ENCODE measurements at places on chromosomes 12 and 14. TPM values are rescaled to one million over a fixed set of nuclear protein-coding genes. Genes with fewer than 3 reads are reported as not detected.

DNA sequence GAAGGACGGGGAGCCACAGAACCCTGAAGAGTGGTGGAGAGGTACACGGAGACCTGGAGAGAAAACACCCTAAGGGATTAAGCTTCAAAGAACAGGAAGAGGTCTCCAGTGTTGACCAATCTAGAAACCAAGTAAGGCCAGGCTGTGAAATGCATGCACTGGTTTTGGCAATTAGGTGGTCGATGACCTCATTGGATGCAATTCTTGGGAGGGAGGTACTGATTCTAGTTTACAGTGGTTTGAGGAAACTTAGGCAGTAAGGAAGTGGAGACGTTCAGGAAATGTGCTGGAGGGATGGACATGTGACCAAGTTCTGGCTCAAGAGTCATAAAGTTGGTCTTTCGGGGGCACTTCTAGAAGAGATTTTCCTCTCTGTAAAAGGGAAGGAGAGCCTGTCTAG, 91.3 kb upstream of the CEP83 start:
- no peak for DNase-seq

GRCh38 chr14:22945642-22946041, 11.2 kb downstream of the HAUS4 start:
- no peak for DNase-seq

DNA sequence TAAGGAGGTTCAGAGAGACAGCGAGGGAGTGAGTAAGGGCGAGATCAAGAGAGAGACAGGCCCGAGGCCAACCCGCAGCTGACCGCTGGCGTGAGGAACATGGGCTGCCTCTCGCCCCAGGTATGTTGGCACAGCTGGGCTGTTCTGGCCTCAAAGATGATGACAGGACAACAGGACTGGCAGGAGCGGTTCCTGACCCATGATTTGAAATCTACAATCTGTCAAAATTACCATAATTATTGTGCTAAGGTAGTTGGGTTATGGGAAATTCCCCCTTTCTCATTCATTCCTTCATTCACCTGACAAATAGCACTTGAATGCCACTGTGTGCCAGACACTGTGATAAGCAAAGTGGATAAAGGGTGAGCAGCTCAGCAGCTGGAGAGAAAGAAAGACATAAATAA, 5.1 kb upstream of the ENDOU start:
- peak; percentile 24 for DNase-seq

DNA sequence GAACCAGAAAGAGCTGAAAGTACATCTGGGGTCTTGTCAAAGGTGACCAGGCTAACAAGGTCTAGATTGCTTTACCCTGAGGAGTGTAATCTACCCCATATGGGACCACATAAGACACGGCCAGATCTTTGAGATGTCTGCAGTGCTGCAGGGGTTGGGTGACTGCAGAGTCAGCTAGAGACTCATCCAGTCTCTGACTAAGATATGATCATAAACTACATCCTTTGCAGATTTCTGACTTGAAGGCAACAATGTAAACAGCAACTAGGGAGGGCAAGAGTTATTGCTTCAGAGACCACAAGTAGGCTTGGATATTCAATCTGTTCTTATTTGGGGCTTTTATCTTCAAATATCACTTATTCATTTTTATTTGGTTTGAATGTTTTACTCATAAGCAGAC, 1080.5 kb upstream of the FOXG1 start:
- DNase-seq, result no peak

- DNase-seq, result no peak
These were observed 297.8 kb downstream of the PRKD1 start for GRCh38 chr14:29629839-29630238.

DNA sequence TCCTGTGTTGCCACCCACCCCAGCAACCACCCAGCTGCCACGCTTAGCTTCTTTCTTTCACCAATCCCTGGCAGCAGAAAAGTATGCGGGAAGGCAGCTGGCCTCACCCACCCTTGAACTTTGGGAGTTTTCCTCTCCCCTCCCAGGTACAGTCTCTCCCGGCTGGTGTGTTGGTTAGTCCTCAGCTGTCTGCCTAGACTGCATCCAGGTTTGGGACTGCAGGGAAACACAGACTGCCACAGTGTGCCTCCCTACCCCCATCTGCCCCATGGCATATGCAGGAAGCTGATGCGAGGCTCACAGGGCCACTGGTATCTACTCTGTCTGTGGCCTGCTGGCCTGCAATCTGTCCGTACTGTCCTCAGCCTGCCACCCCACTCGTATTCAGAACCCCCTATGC, 2.1 kb downstream of the CD9 start:
- DNase-seq, result no peak

DNA sequence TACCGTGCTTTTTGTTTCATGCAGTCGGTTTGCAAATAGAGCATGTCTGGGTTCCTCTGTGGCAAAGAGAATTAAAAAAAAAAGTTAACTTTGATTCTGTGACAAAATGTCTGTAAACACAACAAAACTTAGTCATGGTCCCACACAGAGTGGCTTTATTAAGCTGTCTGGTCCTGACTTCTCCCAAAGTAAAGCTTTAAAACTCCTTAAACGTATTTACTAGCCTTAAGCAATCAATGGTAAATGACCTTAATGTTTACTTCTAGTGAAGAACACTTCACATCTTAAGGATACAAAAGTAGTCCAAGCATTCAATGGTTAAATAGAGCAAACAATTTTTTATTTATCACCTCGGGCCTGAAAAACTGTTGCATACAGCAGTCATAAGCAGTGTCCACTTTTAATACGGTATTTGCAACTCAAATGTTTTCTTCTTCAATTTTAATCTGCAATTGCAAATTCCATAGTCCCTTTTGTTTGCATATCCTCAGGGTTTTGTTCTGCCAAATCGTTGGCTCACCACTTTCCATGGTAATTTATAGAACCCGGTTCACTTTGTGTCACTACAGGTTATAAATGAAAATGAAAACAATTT, 453.0 kb upstream of the MIS18BP1 start:
- DNase-seq, result no peak

DNA sequence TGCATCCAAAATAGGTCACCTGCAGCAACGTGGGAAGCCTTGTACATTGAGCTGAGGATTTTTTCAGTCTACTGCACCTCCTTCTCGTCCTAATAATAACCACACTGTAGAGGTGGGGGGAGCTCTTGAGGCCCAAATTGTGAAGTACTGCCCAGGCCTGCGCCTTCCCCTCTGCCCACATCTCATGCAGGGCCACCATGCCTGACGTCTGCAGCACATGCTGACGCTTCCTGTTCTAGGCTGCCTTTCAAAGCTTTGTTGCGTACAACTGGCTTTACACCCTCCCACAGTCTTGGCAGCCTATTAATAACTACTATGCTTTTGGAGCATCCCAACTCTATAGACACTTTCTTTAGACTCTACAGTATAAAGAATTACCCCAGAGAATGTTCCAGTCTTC, 26.5 kb upstream of the TTC7B start:
- no peak for DNase-seq

DNA sequence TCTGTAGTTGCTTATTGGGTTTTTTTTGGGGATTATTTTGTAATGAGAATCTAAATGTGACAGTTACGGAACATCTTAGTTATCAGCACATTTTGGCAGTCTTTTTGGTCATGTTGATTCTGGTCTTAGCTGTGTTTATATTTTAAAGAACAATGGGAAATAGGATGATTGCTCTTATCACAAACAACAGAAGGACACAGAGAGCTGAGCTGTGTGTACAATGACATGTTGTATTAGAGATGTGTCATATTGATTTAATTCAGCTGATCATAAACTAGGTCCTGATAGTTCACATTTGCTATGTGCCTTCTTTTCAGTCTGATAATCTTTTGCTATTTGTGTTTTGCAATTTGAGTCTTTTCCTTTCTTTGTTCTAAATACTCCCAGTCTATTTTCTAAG, 781.7 kb downstream of the TRHDE start:
- no peak for DNase-seq

GRCh38 chr12:6468283-6468575, 2.2 kb downstream of the VAMP1 start:
- DNase-seq, result peak; percentile 59

- DNase-seq, result peak; percentile 16
These were observed 164.6 kb upstream of the SLC16A7 start for GRCh38 chr12:59431266-59431665.

- DNase-seq, result peak; percentile 37
These were observed 200.1 kb downstream of the DAD1 start for GRCh38 chr14:22388669-22389595.

DNA sequence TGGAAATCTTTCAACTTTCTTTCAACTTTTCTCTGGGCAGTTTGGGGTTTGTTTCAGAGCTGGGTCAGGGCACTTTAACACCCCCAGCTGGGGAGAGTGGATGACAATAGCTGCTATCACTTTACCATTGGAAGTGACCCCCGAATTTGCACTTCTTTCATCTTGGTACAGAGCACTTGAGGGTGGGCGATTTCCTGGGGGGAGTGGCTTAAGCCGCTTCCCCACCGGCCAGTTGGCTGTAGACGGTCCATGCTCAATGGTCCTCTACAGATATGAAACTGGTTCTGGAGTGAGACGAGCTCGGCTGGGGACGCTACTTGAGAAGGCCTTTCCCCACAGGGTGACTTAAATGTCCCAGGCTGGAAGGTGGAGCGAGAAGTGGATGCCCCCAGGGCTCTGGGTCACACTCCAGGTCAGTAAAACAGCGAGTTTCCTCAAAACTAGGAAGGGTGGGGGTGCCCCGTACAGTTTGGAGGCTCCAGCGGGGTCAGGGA, at the start of gene VRTN:
Gene VRTN (plus strand): TSS at position 231 of the 494 bp plus-strand sequence. CDS start 8,313 bp downstream, outside the sequence.
- no peak for DNase-seq

- DNase-seq, result peak; percentile 18
These were observed 205.8 kb downstream of the SPTSSA start for GRCh38 chr14:34256223-34256622.

TOMM20L gene
- total RNA-seq, result not detected

FRMD6 gene
- total RNA-seq, result 104 TPM

LMBR1L gene
- 35.7 TPM for total RNA-seq

DHRS1 gene
- 29.2 TPM for total RNA-seq

SLC10A1 gene
- total RNA-seq, result not detected

CAND1 gene
- 149 TPM for total RNA-seq

WDR89 gene
- 14.3 TPM for total RNA-seq

PLEK2 gene
- 22.4 TPM for total RNA-seq

HAL gene
- total RNA-seq, result 1.1 TPM

KRT86 gene
- total RNA-seq, result 45.1 TPM

TCTN2 gene
- 5.0 TPM for total RNA-seq

C12orf54 gene
- 1.9 TPM for total RNA-seq

TROAP gene
- 41.9 TPM for total RNA-seq

CMAS gene
- total RNA-seq, result 41.5 TPM
